Sciatic nerve (tissue), 2 donors: ENCODE measurements at places on chromosomes 16 and 17. TPM values are rescaled to one million over a fixed set of nuclear protein-coding genes. Genes with fewer than 3 reads are reported as not detected.

GP1BA gene
- not detected for total RNA-seq

DNA sequence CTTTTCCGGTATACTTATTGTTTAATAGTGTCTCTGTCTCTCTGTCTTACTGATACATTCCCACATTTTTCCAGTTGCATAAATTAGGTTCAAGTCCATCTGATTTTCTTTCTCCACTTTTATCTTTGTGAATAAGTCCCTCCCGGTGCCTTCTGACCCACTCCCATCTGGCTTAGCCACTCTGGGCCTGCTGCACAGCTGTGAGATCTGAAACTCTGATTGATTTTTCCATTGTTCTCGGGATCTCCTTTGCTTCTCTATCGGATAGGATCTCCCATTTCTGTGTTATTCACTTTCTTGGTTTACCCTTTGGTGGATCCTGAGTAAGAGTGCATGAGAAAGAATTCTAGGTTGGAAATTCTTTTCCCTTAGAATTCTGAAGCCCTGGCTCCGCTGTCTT is 8.6 kb downstream of the UTP4 start:
- DNase-seq, result no peak

DNA sequence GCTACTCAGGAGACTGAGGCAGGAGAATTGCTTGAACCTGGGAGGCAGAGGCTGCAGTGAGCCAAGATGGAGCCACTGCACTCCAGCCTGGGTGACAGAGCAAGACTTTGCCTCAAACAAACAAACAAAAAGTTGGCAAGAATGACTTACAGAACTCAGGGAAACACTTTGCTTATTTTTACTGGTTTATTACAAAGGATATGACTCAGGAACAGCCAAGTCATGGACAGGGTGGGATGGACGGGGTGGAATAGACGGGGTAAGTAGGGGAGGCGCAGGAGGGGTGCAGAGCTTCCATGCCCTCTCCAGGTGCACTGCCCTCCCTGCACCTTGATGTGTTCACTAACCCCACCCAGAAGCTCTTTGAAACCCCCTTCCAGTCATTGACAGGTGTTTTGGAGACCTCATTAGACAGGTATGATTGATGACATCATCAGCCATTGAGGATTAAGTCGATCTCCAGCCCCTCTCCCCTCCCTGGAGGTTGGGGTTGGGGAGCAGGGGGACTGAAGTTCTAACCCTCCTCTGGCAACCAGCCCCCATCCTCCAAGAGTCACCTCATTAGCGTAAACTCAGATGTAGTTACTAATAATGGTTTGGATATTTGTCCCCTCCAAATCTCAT is 41.3 kb upstream of the ZCCHC14 start:
- DNase-seq, result no peak

GRCh38 chr17:427327-427726 is 74.7 kb upstream of the RPH3AL start:
- no peak for DNase-seq

- no peak for DNase-seq
These were observed 128.0 kb downstream of the LAT start for GRCh38 chr16:29112755-29113347.

GRCh38 chr16:68360956-68361355 is 50.1 kb downstream of the PRMT7 start:
- no peak for DNase-seq

BOLA2B gene
- 26.9 TPM for total RNA-seq

- DNase-seq, result no peak
These were observed 2.3 kb upstream of the PGS1 start for GRCh38 chr17:78376161-78376560.

CPD gene
- 53.2 TPM for total RNA-seq

KRTAP4-5 gene
- not detected for total RNA-seq

- DNase-seq, result peak; percentile 94
These were observed 4.9 kb downstream of the CDK3 start for GRCh38 chr17:76005263-76006149.
